Left colon (tissue), 2 donors: ENCODE measurements at places on chromosomes 7 and 10. TPM values are rescaled to one million over a fixed set of nuclear protein-coding genes. Genes with fewer than 3 reads are reported as not detected.

OR2A12 gene
- total RNA-seq, result not detected

- no peak for DNase-seq
Measured at GRCh38 chr10:113095419-113096127, 145.5 kb downstream of the TCF7L2 start.

DNA sequence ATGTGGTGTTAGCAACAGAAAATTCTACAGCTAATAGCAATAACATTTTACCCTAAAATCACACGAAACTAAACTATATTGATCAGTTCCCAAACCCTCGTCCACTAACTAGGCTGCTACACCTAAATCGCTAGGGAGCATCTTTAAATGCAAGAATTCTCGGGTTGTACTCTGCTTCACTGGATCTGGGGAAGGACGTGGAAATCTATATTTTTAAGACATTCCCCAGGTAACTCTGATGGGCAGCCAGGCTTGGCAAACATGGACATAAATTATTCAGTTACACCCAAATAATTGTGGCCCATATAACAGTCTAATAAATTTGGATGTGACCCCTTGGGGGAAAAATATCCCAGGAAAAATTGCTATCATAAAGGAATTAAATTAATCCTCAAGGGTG is 36.3 kb upstream of the NFE2L3 start:
- no peak for DNase-seq

DNA sequence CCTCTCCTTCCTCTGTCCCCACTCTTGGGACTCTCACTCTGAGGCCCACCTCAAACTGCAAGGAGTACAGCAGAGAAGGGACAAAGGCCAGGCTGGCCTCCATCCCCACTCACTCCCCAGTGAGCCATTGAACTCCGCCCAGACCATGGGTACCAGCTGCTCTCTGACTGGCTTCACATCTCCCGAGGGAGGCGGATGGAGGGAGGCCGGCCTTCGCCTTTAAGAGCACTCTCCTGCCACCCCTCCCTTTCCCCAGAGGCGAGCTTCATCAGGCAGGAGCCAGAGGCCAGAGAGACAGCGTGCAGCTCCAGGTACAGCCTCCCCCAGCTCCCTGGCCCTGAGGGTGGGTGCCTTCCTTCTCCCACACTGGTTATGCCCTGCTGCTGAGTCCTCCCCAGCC is 1.8 kb upstream of the LDB3 start:
- no peak for DNase-seq

GRCh38 chr10:1380088-1380671 is 324.0 kb downstream of the WDR37 start:
- no peak for DNase-seq

DNA sequence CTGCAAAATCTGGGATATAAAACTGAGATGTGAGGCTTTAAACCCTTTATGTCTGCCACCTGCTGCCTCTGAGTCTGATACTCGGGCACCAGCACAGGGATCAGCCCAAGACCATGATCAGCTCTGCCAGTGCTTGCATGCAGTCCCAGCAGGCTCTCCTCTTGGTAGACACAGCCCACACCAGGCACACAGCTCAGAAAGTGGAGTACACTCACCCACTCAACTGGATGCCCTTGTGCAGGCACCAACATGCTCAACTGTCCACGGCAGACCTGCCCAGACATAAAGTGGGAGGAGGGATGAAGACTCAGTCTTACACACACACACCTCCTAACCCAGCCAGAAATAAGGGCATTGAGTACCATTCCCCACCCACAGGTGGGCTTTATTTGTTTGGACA is 18.2 kb upstream of the MYH16 start:
- no peak for DNase-seq

PON2 gene
- 106 TPM for total RNA-seq

GRCh38 chr7:38186593-38187314 is 8.7 kb downstream of the STARD3NL start:
- DNase-seq, result no peak

- DNase-seq, result no peak
Measured at GRCh38 chr7:36306222-36306621, 83.4 kb upstream of the ANLN start.

GARIN1A gene
- 1.6 TPM for total RNA-seq

CRPPA gene
- total RNA-seq, result 2.6 TPM
